ENCODE measurements at places on chromosomes 3 and 15.
A peak's percentile ranks its signal among the peaks of the same experiment; 100 is the strongest.

DNA sequence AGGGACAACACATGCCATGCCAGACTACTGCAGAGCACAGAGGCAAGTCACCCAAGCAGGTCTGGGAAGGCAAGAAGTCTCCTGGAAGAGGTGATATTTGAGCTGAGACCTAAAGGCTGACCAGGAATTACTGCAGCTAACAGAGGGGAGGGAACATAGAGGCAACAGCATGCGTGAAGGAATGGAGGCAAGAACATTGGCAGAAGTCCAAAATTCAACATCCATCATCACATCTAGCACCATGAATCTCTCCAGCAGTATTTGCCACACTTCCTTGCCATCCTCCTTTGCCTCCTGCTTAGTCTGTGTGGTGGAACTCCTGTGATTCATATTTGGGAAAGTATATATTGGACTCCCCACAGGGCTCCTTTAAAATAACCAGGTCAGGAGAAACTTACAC lies 870 bp upstream of the TSEN2 start:
- no peak for DNase-seq

- DNase-seq = peak; percentile 76
Measured at GRCh38 chr3:112873632-112874031, 27.0 kb upstream of the CD200R1L start.

DNA sequence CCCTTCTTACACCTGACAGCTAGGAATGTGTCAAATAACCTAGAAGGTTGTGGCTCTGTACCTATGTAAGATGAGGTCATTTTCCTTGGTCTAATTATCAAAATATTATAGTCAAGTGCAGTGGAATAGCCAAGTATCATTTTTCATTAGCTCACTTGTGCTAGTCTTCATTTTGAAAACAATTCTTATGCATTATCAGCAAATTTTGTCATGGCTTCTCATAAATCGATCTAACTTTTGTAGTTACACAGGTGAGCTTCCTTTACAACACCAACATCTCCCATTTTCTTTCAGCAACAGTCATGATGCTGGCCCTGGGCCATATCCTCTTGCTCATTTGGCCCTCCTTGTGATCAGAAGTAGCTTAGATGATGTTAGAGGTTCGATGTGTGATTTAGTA lies 10.3 kb downstream of the TXNRD3 start:
- no peak for DNase-seq

- no peak for DNase-seq
Measured at GRCh38 chr3:181722766-181723425, 11.2 kb downstream of the SOX2 start.

DNA sequence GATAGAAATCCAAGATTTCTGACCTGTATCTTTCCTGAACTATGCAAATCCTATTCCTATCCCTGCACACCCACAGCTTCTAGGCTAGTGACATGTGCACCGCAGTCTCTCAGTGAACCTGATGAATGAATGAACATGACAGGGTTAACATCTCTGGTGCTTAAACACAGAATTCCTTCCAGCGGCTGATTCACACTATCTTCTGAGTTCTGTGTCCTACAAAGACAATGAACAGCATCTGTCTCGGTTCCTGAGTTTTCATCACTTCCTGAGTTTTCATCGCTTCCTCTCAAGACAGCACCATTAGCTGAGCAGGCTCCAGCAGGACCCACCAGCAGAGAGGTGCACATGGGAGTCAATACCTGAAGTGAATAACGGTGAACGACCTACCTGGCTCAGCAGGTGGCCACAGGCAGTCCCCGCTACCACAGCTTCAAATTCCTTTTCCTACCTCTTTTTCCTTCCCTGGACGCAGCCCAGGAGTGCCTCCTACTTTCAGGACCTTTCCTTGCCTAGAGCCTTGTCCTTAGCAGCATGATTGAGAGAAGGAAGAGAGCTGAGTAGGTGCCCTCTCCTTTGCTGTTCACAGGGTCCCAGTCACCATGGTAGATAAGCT lies 113.5 kb downstream of the IGF2BP2 start:
- DNase-seq = peak; percentile 27

GRCh38 chr3:4828279-4829030 lies 150.8 kb upstream of the BHLHE40 start:
- DNase-seq = peak; percentile 66

- peak; percentile 79 for DNase-seq
Measured at GRCh38 chr3:52495777-52496602, 852 bp downstream of the STAB1 start.
